HCT116 (cell line): ENCODE measurements at places on chromosomes 1 and 21.

DNA sequence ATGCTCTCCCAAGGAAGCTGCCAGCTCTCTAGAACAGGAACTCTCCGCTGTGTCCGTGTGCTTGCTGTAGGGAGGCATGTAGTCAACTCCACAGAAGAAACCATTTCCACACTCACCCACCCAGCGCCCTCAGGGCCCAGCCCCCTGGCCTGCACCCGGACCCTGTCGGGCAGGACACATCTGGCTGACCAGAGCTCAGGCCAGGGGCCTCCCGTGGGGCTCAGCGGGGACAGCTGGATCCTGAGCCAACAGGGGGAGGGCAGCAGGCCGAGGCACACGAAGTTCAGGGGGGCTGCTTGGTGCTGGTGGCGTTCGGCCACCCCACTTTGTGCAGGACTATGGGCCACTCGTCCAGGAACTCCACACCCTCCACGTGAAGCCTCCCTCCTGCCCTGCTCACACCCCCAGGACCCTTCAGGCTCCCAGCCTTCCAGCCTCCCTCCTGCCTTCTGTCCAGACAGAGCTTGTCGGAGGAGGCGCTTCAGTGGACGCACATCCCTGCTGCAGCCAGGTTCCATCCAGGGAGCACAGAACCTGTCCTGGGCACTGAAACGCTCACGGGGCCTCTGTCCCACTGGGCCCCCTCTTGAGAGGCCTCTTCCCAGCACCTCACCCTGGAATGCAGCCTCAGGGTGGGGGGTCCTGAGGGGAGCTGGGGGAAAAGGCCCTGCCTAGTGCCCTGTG is 15.0 kb upstream of the FAAP20 start:
- DNase-seq = no peak

DNA sequence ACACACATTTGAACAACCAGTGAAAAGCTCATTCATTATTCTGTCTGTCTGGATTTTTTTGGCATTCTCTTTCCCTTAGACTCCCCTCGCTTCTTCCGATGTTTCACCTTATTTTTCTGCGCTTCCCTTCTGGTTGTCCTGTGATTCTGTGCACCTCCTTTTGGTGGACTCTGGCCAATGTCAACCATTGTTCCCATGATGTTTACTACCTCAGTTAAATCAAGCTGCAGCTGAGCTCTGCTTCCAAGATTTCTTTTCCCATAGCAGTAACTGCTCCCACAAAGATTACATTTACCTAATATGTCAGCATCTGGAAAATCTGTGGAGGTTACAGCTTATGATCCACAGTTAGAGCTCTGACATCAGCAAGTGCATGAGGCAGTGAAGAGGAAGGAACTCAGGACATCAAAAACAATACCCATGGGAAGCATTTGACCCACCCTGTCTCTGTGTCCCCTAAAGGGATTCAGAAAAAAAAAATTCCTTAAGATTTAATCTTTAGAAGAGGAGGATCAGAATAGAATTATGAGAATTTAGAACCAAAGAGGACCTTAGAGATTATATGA is 69.9 kb upstream of the ADAMTS5 start:
- no peak for DNase-seq

GRCh38 chr1:192530254-192530653 is 45.3 kb upstream of the RGS1 start:
- no peak for DNase-seq

DNA sequence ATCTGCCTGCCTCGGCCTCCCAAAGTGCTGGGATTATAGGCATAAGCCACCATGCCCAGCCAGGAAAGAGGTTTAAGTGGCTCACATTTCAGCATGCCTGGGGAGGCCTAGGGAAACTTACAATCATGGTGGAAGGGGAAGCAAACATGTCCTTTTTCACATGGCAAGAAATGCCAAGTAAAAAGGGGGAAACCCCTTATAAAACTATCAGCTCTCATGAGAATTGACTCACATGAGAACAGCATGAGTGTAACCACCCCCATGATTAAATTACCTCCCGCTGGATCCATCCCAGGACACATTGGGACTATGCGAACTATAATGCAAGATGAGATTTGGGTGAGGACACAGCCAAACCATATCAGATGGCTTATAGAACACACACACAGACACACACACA is 8.8 kb upstream of the KLHL12 start:
- DNase-seq = no peak

- no peak for DNase-seq
Observed at GRCh38 chr1:234515411-234515810, 36.4 kb upstream of the TARBP1 start.

GRCh38 chr1:64895500-64895899 is 70.8 kb downstream of the JAK1 start:
- DNase-seq = no peak

- no peak for DNase-seq
Observed at GRCh38 chr1:218462116-218462515, 117.0 kb downstream of the TGFB2 start.

DNA sequence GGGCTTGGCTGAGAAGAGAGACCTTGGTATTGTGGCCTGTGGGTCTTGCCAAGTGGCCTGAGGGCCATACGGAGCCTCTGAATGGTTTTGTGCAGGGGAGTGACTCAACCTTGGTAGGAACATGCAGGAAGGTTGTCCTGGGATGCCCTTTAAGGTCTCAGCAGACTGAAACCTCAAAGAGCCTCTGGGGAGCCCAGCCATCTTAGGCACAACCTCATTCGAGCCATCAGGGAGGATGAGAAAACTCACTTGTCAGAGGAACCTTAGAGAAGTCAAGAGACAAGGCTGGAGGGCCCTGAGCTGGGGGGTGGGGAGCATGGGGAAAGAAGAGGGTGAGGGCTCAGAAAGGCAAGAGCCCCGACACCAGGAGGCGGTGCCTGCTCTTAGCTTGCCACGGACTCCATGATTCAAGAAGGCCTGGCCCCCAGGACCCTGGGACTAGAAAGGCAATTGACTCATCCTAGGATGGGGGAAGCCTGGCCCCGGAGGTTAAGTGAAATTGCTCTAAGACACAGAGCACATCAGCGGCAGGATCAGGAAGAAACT is 13.0 kb downstream of the IFI6 start:
- DNase-seq = no peak

DNA sequence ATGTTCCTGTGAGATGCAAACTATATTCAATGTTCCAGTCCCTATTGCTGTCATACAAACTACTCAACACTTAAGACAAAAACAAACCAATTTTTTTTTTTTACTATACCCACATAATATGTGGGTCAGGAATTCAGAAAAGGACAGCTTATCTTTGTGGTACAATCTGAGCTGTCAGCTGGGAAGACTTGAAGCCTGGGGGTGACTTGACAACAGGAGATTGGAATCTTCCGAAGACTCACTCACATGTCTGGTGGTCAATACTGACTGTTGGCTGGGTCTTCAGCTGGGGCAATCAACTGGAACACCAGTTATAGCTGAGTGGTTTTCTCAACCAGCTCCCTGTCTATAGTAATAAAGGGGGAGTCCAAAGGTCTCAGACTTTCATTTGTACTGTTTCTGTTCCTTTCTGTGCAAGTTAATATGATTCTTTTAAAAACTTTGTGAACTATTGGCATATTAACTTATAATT is 81.7 kb upstream of the ATP1B1 start:
- no peak for DNase-seq

DNA sequence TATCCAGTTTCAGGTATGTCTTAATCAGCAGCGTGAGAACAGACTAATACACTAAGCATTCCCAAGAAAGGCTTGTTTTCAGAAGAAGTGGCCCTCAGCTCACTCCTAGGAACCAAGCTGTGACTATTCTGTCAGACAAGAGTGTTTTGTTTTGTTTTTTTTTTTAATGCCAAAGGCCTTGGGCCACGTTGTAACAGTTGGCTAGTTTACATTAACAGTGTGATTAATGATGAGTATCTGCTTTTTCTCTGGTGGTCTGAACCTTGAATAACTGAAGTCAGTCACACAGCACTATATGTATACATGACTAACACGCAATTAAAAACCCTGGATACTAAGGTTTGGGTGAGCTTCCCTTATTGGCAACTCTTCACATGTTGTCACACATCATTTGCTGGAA is 21.9 kb downstream of the DPYD start:
- no peak for DNase-seq

- DNase-seq = no peak
Observed at GRCh38 chr1:109273570-109274288, 9.2 kb downstream of the PSRC1 start.

DNA sequence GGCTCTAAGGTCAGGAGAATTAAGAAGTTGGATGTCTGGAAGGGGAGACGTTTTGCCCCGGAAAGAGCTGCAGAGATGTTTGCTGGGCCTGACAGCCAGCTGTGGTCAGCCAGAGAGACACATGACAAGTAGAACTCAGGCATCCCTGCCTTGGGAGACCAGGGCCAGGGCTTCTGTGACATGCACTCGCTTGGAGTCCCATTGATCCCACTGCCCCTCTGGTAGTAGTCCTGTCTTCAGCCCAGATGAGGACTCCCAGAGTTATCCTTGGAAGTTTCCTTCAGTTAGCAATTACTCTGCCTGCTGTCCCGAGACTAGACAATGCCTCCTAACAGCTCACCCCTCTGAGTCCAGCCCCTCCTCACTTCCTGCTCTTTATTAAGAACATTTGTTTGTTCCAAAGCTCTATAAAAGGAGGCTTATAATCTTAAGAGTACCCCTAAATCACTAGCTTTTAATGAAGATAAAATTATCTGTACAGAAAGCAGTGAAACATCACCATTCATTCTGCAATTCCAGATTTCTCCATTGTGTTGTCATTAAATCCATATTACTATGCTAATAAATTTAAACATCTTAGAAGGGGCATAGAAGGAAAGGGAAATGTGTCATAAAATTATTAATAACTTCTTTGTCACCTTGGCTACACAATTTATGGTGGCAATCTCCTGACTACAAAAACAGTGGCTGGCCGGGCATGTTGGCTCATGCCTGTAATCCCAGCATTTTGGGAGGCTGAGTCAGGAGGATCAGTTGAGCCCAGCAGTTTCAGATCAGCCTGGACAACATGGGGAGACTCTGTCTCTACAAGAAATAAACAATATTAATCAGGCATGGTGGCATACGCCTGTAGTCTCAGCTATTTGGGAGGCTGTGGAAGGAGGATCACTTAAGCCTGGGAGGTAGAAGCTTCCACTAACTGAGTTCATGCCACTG is 94.2 kb downstream of the KCNK1 start:
- DNase-seq = no peak

GRCh38 chr1:24091971-24092482 is 19.9 kb downstream of the MYOM3 start:
- no peak for DNase-seq

GRCh38 chr1:68278221-68278620 is 45.9 kb upstream of the WLS start:
- DNase-seq = no peak

DNA sequence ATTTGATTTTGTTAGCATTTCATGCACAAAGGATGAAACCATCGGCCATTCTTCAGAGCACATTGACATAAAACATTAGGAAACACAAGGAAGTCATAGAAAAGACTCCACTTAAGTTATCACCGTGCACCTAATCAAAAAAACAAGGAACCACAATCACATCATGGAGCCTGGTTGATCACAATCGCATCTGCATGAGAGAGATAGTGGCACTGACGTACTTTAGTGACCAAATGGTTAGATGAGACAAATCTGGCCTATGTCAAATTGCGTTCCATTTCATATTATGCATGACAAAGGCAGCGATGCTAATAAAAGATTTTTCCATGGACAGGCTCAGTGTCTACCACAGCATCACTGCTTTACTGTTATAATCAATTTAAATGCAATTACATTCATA is 571.8 kb upstream of the ADGRL2 start:
- DNase-seq = no peak

DNA sequence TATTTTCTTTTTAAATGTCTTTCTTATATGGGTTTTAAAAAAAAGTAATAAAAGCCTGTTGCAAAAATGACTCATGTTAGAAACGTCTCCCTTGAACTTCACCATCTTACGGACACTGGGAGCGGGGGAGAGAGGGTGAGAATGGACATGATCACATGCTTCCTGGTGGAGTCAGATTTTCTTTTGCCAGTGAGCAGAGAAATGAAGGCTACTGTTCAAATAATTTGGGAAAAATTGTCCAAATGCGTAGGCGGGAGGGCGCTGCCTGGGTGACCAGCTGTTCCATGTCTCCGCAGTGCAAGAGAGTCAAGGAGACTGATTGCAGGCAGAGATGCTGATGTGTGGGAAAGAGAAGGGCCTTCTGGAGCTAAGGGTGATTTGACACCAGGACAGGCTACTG is 23.1 kb downstream of the EIF2D start:
- DNase-seq = no peak

DNA sequence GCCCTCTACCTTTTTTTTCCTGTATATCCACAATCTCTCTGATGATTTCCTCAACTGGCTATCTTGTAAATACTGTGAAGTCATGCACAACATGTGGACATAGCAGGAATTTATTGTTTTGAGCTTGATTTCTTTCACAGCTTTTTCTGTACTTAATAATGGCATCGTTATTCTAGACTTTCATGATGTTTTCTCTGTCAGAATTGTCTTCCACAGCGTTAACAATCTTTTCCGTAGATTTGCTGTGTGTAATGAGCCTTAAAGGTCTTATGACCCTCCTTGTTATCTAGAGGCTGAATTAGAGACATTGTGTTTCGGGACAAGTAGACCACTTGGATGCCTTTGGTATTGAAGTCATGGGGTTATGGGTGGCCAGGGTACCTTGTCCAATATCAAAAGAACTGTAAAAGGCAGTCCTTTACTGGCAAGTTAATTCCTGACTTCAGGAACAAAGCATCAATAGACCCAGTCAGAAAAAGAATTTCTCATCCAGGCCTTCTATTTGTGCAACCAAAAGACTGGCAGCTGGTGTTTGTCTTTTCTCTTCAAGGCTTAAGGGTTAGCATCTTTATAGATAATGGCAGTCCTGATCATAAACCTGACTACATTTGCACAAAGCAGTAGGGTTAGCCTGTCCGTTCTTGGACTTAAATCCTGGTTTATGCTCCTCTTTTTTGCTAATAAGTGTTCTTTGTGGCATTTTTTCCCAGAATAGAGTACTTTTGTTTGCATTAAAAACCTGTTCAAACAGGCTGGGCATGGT is 30.1 kb upstream of the CHAF1B start:
- DNase-seq = no peak

DNA sequence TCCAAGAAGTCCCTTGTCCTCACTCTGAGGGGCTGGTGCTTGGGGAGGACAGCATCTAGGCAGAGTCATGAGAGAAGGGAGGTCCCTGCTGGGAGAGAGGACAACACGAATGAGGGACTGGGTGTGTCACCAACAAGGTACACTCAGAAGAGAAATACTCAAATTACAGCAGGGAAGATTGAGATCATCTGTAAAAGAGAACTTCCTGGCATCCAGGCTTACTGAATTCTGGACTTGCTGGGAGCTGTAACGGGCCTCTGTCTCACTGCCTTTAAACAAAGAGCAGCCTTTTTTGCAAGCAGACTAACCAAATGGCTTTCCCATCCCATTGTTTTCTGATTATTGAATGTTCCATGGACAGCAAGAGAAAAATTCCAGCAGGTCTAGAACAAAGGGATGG is 195.7 kb upstream of the RAB4A start:
- DNase-seq = no peak

DNA sequence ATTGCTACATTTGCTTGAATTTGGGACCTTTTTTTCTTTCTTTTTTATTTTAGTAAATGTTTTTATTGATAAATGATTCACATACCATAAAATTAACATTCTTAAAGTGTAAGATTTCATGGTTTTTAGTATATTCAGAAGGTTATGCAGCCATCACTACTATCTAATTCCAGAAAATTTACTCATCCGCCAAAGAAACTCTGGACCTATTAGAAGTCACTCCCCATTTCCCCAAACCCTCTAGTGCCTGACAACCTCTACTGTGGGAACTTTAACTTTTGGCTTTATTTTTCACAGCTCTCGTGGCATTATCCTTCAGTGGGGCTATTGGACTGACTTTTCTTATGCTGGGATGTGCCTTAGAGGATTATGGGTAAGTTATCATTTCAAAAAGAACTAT is 4.5 kb downstream of the LEPR start:
- no peak for DNase-seq
